Forelimb muscle (tissue), 1 donor: ENCODE measurements at places on chromosomes 5 and 9. TPM values are rescaled to one million over a fixed set of nuclear protein-coding genes. Genes with fewer than 3 reads are reported as not detected.

DNA sequence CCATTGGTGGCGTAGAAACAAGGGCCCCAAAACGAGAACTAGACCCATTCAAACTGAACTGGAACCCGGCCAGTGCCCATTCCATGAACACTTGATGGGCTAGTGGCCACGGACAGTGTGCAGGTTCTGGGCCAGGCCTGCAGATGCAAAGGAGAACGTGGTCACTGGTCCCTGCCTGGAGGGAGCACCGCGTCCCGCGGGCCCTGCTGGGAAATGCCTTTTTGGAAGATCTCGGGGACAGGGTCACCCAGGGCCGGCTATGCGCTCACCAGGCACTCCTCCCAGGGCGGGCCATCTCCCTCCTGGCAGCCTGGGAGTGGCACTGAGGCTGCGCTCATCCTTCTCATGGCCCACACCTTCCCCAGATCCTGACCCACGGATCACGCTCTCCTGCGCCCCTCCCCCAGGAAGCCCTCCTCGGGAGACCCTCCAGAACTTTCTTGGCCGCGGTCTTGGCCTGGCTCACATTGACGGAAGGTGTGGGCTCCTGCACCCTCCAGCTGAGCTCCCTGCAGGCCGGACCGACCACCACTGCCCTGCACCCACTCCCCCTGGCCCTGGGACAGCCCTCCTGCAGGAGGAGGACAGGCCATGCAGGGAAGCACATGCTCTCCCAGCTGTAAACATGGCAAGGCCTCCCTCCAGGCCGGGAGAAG is 2.8 kb upstream of the DIPK1B start:
- DNase-seq: no peak

DNA sequence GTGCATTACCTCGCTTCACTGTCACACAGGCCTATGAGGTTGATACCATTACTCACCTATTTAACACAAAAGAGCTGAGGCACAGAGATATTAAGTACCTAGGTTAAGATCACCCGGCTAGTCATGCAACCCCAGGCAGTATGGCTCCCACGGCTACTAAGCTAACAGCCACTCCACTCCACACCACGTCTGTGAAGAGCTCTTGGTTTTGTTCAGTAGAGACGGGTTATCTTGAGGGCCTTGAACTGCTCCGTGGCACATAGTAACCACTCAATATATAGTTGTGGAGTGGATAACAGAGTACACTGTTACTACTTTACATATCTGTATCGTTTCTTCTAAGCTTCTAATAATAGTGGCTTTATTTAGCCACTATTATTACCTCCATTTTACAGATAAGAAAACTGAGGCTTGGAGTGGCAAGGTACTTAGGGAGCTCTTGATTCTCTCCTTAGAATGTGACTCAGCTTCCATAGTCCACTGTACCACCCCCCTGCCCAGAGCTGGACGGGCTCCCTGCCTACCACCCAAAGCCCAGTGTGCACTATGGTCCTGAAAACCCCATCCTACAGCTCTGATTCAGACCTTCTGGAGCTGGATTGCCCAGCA is 1.0 kb upstream of the CORO2A start:
- no peak for DNase-seq

DNA sequence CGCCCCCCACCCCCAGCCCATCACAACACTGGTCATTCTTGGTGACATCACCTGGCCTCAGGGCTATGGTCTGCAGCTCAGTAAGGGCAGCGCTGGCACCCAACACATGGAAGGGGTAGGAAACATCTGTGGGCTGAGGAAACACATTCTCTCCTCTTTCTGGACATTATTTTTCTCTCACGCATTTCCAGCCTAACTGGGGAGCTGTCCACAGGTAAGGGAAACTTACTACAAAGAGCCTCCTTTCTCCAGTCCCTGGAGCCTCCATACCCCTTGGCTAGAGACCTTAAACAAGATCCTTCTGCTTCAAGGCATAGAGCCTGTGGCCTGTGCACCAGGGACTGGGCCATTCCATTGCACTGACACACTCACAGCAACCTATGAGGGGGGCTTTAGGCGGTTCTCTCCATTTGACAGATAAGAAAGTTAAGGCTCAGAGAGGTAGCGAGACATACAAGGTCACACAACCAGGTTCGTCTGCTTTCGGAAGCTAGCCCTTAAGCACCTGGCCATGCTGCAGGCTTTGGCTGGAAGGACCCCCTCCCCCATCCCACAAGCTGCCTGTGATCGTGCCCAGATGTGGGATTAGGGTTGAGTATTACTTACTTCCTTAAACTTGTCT is 40.7 kb downstream of the CXXC5 start:
- DNase-seq: no peak

The KIF4B gene
- polyA plus RNA-seq: 0.06 TPM
